ENCODE measurements at places on chromosomes 6 and 20. TPM values are rescaled to one million over a fixed set of nuclear protein-coding genes. Genes with fewer than 3 reads are reported as not detected.

FKBP1C gene
- total RNA-seq: 0.88 TPM

WFDC5 gene
- total RNA-seq: not detected

LAMA5 gene
- 356 TPM for total RNA-seq

CST5 gene
- total RNA-seq: not detected

CLPSL1 gene
- total RNA-seq: not detected

PHACTR3 gene
- not detected for total RNA-seq

GJA10 gene
- total RNA-seq: 0.42 TPM

DNAH8 gene
- total RNA-seq: not detected

GRCh38 chr6:40972814-40973213 is 66.2 kb downstream of the UNC5CL start:
- H3K27me3 ChIP-seq: no peaks in the 10 kb centered on the region
- H3K36me3 ChIP-seq: no peaks in the 10 kb centered on the region
- no peaks in the 10 kb centered on the region for H3K4me1 ChIP-seq
- no peak overlapping the region for H3K27ac ChIP-seq
- H3K4me3 ChIP-seq: no peak overlapping the region
- DNase-seq: no peak

- no peak for DNase-seq
- H3K27ac ChIP-seq: no peak overlapping the region
- H3K4me1 ChIP-seq: no peaks in the 10 kb centered on the region
- peaks cover 18% of the 10 kb centered on the region for H3K36me3 ChIP-seq
- no peak overlapping the region for H3K4me3 ChIP-seq
These were observed 45.0 kb downstream of the QKI start for GRCh38 chr6:163459536-163459935.

GRCh38 chr6:156956286-156956685 is 179.1 kb downstream of the ARID1B start:
- no peaks in the 10 kb centered on the region for H3K36me3 ChIP-seq
- no peak overlapping the region for H3K4me3 ChIP-seq
- peaks cover 8% of the 10 kb centered on the region for H3K4me1 ChIP-seq
- no peak for DNase-seq

GRCh38 chr20:57043091-57043490 is 223.3 kb downstream of the BMP7 start:
- no peaks in the 10 kb centered on the region for H3K4me1 ChIP-seq
- H3K27me3 ChIP-seq: peaks cover 8% of the 10 kb centered on the region
- no peaks in the 10 kb centered on the region for H3K36me3 ChIP-seq
- DNase-seq: no peak
- no peak overlapping the region for H3K4me3 ChIP-seq
- no peak overlapping the region for H3K27ac ChIP-seq

GRCh38 chr6:159090530-159091480 is 46.0 kb upstream of the TAGAP start:
- H3K27ac ChIP-seq: no peak overlapping the region
- DNase-seq: peak; percentile 42
- no peak overlapping the region for H3K4me3 ChIP-seq
- H3K36me3 ChIP-seq: no peaks in the 10 kb centered on the region
- no peaks in the 10 kb centered on the region for H3K27me3 ChIP-seq
- no peaks in the 10 kb centered on the region for H3K4me1 ChIP-seq

DNA sequence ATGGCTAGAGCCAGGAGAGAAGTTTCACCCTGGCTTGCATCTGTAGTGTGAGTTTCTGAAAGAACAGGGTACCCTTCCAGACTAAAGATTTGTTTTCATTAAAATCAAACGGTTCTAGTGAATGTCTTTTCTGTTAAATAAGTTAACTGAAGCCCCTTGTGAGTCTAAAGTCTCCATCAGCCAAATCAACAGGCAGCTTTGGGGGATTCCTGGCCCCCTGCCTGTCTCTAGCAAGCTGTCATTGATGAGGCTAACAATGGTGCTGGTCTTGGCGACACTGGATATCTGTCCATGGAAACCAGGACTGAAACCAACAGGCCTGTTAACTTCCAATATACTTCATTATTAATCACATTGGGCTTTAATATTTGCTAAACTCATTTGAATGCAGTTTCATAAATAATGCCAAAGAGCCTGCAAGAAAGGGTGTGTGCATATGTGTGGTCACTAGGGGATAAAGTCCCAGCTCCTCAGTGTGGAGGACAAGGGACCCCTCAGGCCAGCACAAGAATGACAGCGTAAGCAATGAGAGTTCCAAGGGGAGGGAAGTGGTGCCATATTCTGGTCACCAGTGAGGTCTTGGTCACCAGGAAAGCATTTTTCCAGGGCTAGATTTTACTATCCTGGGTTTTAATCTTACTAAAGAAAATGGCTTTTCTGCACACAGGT is 9.1 kb upstream of the RNF182 start:
- no peaks in the 10 kb centered on the region for H3K36me3 ChIP-seq
- no peak overlapping the region for H3K27ac ChIP-seq
- H3K27me3 ChIP-seq: no peaks in the 10 kb centered on the region

- H3K27me3 ChIP-seq: peaks cover 14% of the 10 kb centered on the region
- H3K27ac ChIP-seq: no peak overlapping the region
- DNase-seq: no peak
These were observed 7.3 kb upstream of the KCNG1 start for GRCh38 chr20:51029963-51030920.

GRCh38 chr20:38446441-38447209 is 11.5 kb upstream of the SNHG17 start:
- H3K4me1 ChIP-seq: peaks cover 14% of the 10 kb centered on the region
- H3K36me3 ChIP-seq: peaks cover 23% of the 10 kb centered on the region
- DNase-seq: peak; percentile 96
- H3K27ac ChIP-seq: peak overlapping the region; percentile 66
